ENCODE measurements at places on chromosomes 3 and 15.

- no peak for DNase-seq
Observed at GRCh38 chr3:66463054-66463631, 37.7 kb downstream of the LRIG1 start.

DNA sequence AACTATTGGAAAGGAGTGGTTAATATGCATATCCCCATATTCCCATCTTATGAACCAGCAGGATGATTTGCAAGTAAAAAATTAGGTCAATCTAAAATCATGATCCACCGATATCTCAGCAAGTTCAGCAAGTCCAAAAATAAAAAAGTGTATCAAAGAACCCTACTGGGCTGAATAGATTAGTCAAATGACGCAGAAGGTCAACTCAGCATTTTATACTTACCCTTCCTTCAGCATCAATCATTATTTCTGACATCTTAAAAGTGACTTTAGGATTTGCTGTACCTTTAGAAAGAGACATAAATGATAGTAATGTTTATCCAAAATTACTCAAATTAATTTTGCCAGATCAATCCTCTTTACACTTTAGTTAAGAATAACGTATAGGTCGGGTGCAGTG lies 32.6 kb downstream of the DPP8 start:
- DNase-seq = no peak

GRCh38 chr3:126438186-126438585 lies 37.5 kb downstream of the ZXDC start:
- DNase-seq = no peak

GRCh38 chr3:188231456-188231855 lies 77.5 kb downstream of the LPP start:
- DNase-seq = no peak

DNA sequence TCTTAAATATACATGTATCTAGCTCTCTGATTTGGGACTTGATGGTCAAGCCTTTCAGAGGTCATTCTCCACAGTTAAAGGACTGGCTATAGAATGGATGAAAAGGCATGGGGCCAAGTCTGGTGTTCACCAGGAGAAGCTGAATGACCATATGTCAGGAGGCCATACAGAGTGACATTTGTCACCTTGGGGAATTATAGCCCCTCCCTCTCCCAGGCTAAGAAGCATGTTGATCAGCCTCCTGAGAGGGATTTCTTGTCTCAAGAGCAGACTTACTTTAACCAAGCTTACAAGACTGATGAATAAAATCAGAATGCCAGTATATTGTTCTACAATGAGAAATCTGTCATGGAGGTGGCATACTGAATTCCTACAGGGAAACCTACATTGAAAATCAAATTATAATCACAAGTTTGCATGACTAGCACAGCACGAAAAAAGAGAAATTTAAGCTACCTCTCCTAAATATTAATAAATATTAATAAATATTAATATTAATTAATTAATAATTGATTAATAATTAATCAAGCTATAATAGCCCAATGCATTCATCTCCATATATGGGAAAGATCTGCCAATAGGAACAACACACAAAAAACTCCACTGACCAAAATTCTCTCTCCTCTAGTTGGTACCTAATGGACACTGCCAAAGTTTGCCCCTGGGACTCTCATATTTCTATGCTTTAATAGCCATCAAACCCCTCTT lies 47.3 kb downstream of the ATP8B4 start:
- DNase-seq = no peak

GRCh38 chr3:118932822-118933558 lies 101.7 kb downstream of the IGSF11 start:
- no peak for DNase-seq

- no peak for DNase-seq
Observed at GRCh38 chr15:48330105-48330785, 984 bp upstream of the DUT start.

- DNase-seq = no peak
Observed at GRCh38 chr3:46200790-46201189, 7.3 kb downstream of the CCR1 start.

DNA sequence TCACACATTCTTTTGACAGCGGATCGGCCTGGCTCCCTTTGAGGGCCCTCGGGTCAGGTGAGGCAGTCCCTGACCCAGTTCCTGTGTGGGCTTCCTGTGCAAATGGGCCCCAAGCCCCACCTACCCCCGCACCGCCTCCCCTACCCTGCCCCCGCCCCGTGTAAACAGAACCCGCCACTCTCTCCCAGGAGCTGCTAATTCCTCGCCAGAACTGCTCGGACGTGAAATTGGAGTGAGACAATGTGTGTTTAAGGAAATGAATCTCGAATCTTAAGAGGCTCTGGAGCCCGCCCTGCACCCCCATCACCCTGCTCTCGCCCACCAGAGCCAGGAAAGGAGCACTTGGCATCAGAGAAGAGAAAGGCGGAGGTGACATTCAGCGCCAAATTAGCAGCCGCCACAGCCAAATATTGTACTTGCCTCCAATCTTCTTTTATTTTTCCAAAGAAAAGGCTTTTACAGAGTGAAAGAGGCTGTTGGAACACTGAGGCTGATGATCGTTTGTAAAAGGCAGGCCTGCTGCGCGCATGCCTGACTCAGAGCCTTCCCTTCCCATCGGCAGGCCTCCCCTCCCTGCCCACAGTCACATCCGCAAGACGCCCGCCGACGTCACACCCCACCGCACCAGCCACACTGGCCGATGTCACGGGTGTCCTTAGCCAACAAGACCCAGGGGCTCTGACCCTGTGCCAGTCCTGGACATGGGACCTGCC lies 53.1 kb downstream of the CACNA2D2 start:
- DNase-seq = peak; percentile 90

- DNase-seq = no peak
Observed at GRCh38 chr3:150238048-150238802, 169.9 kb upstream of the TSC22D2 start.

DNA sequence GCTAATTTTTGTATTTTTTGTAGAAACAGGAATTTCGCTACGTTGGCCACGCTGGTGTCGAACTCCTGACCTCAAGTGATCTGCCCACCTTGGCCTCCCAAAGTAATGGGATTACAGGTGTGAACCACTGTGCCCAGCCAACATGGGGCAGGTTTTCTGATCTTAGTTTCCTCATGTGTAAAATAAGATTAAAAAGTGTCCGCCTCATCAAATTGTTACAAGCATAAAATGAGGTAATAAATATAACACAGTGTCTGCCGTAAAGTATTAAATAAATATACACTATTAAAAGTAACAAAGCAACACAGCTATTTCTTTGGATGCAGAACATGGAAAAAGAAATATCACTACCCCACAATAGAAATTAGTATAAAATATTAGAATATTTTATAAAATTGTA lies 16.4 kb upstream of the COMMD2 start:
- DNase-seq = no peak

- no peak for DNase-seq
Observed at GRCh38 chr15:68404056-68404798, 27.7 kb downstream of the ITGA11 start.

DNA sequence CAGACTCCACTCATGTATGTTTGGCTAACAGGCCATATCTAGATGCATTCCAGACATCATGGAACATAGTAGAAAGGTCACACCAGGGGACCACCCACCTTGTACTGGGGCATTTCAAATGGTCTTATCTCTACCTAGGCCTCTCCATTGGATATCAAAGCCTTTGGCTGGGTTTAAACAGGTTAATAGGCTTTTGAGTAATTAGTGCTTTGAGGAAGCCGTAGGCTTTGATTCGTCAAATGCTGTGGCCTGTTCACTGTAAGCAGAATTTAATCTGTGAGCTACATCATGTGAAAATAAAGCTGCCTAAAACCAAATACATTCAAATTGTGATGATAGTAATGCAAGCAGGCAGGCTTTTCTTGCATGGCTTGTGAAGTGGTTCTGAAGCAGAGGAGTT lies 129.5 kb downstream of the ST8SIA2 start:
- DNase-seq = no peak

DNA sequence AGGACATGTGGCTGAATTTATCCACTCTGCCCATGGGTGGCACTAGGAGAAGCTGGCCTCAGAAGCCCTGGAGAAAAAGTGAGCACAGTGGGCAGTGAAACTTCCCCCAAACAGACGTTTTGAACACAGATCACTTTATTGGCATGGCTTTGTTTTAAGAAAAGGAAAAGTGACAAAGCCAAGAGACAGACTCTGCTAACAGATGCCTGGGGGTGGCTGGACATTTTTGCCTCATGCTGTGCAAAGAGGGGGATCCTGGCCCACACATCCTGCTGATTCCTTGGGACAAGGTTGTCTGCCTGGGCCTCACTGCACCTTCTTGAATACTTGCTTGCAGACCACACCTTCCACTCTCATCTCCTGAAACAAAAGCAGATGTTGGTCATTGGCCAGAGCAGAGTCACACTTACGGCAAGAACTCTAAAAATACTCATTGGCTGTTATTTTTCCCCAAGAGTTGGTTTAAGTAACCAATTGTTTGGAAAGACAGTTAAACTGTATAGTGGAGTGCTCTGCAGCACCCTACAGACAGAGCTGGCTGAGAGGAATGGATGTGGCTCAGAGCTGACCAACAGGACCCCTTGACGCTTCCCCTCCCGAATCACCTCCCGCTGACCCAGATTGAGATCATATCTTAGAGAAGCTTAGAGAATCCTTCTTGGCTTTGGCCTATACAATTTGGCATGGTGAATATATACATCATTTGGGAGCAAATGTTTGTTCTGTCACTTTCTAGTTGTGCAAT lies 22.0 kb downstream of the RBP1 start:
- DNase-seq = no peak

- no peak for DNase-seq
Observed at GRCh38 chr3:158711886-158712285, 20.4 kb downstream of the RARRES1 start.

DNA sequence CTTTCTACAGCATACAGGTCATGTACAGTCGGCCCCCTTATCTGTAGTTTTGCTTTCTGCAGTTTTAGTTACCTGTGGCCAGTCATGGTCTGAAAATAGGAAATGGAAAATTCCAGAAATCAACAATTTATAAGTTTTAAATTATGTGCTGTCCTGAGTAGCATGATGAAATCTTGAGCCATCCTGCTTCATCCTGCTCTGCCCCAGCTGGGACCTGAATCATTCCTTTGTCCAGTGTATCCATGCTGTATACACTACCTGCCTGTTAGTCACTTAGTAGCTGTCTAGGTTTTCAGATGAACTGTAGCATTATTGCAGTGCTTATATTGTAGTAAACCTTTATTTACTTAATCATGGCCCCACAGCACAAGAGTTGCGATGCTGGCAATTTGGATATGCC lies 44.8 kb downstream of the AP4E1 start:
- no peak for DNase-seq

- DNase-seq = no peak
Observed at GRCh38 chr3:148797795-148798194, 29.8 kb upstream of the CPB1 start.

DNA sequence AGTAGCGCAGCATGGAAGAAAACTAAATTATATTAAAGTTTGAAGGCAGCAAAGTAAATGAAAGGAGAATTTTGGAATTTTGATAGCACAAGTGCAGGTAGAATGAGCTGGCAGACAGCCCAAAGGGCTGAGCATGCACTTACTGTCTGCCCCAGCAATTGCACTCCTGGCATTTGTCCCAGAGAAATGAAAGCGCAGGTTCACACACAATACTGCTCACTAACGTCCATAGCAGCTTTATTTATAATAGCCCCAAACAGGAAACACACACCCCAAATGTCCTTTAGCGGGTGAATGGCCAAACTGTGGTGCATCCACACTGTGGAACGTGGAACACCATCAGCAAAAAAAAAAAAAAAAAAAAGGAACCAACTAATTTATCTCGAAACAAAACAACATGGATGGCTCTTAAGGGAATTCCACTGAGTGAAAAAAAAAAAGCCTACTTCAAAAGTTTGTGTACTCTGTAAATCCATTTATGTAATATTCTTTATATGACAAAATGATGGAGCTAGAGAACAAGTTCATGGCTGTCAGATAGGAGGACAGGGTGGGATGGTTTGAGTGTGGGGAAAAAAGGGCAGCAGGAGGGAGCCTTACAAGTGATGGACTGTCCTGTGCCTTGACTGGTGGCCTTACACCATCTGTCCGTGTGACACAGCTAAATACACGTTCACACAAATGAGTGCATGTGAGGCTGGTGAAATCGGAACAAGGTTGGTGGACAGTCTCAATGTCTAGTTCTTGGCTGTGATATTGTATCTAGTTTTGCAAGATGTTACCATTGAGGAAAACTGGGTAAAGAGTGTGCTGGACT lies 6.0 kb upstream of the TM2D3 start:
- DNase-seq = no peak

GRCh38 chr15:68214838-68215254 lies 9.7 kb upstream of the CALML4 start:
- DNase-seq = no peak

- DNase-seq = no peak
Observed at GRCh38 chr3:88986834-88987233, 120.6 kb upstream of the EPHA3 start.

DNA sequence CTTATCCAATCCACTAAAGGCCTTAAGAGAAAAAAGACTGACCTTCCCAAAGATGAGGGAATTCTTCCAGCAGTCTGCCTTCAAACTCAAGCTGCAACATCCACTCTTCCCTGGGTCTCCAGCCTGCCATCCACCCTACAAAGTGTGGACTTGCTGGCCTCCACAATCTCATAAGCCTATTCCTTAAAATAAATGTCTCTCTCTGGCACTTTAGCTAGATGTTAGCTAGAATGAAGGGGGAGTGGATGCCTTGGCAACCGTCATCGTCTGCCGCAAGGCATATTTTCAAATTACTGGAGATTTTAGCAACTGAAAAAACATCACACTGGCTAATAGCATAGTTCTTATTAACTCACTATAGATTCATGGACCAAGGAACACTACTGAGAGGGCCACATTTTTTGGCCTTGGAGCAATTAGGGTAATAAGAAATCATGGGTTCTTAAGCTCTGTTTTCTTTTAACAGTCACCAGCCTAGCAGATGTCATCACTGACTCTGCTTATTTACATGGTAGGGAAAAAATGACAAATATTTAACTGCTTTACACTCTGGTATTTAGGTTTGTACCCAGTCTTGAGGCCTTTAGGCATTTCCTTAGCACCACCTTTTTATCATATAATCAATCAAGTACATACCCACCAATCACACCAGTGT lies 245.3 kb downstream of the MYRIP start:
- DNase-seq = no peak

- no peak for DNase-seq
Observed at GRCh38 chr3:119856695-119857094, 74.8 kb downstream of the NR1I2 start.

GRCh38 chr15:42729409-42729808 lies 7.5 kb downstream of the CDAN1 start:
- no peak for DNase-seq

- DNase-seq = peak; percentile 75
Observed at GRCh38 chr3:46946856-46947545, 29.5 kb downstream of the CCDC12 start.

DNA sequence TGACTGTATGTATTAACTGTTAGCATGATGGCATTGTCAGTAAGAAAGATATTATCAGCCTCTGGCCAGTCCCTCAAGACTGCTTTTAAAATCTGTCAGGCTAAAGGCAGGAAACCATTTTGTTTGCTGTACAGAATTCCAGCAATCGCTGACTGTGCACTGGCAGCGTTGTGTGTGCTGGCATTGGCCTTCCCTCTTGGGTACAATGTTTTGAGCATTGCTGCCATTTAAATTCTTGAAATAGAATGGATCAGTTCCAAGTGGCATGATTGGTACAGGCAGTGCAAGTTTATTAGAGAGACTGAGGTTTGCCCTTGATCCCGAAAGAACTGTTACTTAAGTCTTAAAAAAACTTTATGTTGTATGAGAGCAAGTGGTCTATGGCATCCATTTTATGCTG lies 788.7 kb downstream of the OTOL1 start:
- DNase-seq = no peak

- no peak for DNase-seq
Observed at GRCh38 chr3:192171213-192171612, 556.1 kb downstream of the FGF12 start.

- DNase-seq = no peak
Observed at GRCh38 chr3:195366200-195366925, 76.5 kb downstream of the ACAP2 start.

- DNase-seq = no peak
Observed at GRCh38 chr15:92877000-92877399, 23.1 kb upstream of the CHD2 start.

All from CD4-positive, alpha-beta T cell treated with Interleukin-15 for 1 hour (primary cell).